ENCODE measurements at places on chromosomes 6 and 20.

- DNase-seq = no peak
Measured at GRCh38 chr6:132194529-132194928, 206.7 kb downstream of the MOXD1 start.

GRCh38 chr6:135147637-135148592, 33.2 kb upstream of the MYB start:
- DNase-seq = no peak

DNA sequence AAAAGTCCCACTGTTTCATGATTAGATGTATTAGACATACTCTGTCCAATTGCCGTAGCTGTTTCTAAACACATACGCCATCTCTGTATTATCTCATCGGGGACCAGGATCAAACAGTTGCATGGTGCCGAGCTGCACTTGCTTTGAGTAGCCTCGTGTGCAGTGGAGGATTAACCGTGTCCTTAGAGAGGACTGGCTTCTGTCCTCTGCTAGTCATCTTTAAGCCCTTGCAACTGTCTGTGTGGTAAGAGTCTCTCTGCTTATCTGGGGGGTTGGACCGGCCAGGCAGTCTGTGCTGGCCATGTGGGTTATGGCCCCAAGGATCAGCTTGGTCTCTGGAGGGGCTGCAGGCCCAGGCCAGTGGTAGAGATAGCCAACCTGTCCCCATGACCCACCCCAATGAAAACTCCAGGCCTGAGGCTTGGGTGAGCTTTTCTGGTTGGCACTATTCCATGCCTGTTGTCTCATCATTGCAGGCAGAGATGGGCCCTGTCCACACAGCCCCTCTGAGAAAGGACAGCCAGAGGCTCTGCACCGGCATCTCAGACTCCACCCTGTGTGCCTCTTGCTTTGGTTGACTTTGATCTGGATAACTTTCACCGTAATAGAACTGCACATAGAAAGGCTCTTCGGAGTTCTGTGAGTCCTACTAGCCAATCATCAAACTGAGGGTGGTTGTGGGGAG, 137.3 kb upstream of the SNX9 start:
- no peak for DNase-seq

- no peak for DNase-seq
Measured at GRCh38 chr20:20733943-20734342, 21.5 kb upstream of the RALGAPA2 start.

GRCh38 chr20:63212792-63213191, 3.1 kb downstream of the YTHDF1 start:
- DNase-seq = no peak

DNA sequence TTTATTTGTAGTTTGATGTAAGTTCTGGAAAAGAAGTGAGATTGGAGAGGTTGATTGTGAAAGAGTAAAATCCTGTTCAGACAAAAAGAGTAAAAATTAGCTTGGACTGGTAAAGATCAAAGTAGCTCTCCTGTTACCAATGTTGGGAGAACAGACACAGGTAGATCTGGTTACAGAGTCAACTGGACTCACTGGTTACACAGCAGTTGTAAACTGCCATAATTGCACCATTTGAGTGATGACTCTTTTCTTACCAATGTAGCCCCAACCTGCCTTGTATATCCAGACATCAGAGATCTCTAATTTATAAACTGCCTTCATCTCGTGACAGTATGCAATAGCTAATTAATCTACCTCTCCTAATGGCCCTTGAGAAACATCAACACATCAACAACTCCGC, 165.6 kb upstream of the PRSS16 start:
- DNase-seq = no peak

DNA sequence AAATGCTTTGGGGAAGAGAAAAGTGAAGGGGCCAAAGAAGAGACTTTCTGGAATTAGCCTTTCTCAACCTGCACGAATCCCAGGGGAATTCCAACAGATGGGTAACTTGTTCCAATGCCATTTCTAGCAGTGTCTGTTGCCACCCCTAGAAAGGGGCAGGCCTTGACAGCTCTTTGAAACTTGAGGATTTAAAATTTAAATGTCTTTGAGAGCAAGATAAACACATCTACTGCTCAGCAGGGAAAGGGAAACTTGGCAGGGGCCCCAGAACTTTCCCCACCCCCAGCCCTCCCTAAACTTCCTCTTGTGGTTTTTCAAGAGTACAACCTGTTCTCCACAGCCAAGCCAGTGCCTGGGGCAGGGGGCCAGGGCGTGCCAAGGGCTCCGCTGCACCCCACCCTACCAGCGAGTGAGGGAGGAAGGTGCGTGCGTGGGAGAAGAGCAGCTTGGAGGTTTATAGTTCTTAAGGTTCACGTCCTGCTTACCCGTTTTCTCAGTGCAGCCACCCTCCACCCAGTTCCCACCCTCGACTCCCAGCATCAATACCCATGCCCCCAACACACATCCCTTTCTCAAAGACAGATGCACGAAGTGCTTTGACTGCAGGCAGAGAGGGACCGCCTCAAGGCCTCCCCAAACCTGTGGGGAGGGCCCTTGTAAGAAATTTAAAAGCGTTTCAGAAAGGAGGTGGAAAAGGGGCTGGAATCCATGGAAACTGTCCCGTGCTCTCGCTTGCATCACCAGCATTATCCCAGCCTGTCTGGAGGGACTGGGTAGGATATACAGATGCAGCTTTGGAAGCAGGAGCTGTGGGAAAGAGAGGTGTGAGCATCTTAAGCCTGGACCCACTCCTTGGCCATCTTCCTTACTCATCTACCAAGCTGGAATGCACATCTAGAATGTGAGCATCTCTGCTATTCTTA, 4.5 kb upstream of the TAF8 start:
- no peak for DNase-seq

DNA sequence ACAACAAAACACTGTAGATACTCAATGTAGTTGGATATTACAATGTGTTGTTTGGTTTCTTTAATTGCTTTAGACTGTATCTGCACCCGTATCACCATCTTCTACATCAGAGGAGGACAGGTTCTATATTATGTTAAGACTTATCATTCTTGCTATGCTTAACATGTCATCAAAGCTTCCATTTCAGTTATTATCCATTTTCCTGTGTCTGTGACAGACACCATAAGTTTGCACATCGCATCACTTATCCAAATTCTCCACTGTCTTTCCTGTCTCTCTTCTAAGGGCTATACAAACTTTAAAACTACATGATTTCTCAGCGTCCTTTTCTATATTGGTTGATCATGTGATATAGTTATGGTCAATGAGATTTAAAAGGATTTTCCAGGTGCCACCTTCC, 719.0 kb downstream of the TBC1D32 start:
- DNase-seq = no peak
